Dermis lymphatic vessel endothelial cell (primary cell): ENCODE measurements at places on chromosomes 4 and X. TPM values are rescaled to one million over a fixed set of nuclear protein-coding genes. Genes with fewer than 3 reads are reported as not detected.

TEX13D gene
- total RNA-seq: not detected in 2 replicates

SPP1 gene
- not detected in 2 replicates for total RNA-seq

IL3RA gene
- total RNA-seq: 9.0 and 48.7 TPM in 2 replicates

MAGEA12 gene
- total RNA-seq: not detected in 2 replicates

TMPRSS11D gene
- under 0.01 TPM in 2 replicates for total RNA-seq

DDX3X gene
- 286 and 395 TPM in 2 replicates for total RNA-seq

VGLL1 gene
- total RNA-seq: not detected in 2 replicates

OTUD6A gene
- not detected in 2 replicates for total RNA-seq

RTL9 gene
- total RNA-seq: under 0.01 TPM in 1 of 2 replicates, not detected in the other

PHOX2B gene
- not detected in 2 replicates for total RNA-seq
